ENCODE measurements at places on chromosomes 12 and 14.
A peak's percentile ranks its signal among the peaks of the same experiment; 100 is the strongest.

- DNase-seq: no peak
Measured at GRCh38 chr14:81437244-81437643, 37.1 kb upstream of the STON2 start.

GRCh38 chr14:84152452-84152851, 1377.5 kb upstream of the FLRT2 start:
- no peak for DNase-seq

DNA sequence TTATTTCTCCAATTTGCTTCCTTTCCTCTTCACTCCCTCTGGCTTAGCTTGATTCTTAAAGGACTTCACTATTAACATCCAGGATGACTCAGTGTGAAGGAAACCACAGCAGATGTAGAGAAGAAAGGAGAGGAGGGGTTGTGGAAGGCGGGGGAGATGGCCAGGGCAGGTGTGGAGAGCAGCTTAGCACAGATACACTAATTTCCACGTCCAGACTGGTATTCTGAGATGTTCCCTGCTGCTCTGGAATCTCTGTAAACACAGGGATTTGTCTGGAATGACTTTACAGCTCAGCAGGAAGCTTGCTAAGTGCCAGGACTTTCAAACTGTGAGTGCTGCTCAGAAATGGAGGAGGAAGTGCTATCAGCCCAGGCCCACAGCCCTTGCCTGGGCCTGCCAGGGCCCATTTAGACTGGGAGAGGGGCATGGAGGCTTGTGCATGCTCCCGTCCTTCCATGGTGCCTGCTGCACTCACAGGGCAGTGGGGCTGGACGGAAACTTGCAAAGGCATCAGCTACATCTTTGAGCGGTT, 202.5 kb upstream of the DDHD1 start:
- no peak for DNase-seq

- DNase-seq: no peak
Measured at GRCh38 chr14:93395231-93395630, 35.5 kb upstream of the UNC79 start.

GRCh38 chr12:79547735-79548609, 142.8 kb downstream of the PAWR start:
- DNase-seq: peak; percentile 40

DNA sequence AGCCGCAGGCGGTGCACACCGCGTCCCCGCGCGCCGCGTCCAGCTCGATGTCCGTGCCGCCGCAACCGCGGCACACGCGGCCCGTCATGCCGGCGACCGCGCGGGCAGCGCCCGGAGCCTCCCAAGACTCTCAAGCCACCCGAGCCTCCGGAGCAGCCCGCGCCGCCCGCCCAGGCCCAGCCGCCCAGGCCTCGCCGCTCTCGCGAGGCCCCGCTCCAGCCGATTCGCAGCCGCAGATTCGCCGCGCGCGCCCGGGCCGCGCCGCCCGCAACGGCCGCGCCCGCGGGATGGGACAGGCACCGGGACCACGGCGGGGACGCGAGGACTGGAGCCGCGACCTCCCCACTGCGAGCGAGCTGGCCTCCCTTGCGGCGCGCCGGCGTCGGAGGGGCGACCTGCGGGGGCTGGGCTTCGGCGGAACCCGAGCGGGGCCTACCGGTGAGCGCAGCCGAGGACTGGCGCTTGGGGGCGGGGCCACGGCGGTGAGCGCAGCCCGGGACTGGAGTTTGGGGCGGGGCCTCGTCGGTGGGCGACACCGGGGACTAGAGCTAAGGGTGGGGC, at the start of gene BRF1:
Gene BRF1, minus strand, starts transcription at position 460 of the 561 bp plus-strand sequence. Its CDS starts 372 bp downstream, at position 88.
- peak; percentile 91 for DNase-seq

DNA sequence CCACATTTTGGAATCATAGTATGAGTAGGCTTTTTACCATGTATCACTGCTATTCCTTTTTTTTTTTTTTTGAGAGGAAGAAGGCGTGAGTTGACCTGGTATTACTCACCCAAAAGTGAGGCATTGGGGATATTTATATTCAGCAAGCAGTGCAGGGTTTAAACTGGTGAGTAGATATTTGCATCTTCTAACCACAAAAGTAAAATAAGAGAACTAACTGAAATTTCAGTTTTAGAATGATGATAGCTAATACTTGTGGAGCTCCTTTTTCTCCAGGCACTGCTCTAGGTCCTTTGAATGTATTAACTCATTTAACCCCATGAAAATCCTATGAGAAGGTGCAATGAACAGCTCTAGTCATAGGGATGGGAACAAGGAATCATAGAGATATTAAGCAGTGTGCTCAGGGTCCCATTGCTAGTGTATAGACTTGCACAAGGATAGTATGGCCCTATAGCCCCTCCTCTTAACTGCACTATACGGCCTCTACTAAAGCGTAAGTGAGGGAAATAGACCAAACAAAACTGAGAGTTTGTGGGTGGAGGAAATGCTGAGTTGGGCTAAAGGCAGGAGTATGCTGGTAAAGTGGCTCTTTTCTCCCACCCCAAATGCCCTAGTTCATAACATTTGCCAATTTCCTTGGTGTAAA, 104.3 kb upstream of the MAX start:
- no peak for DNase-seq

DNA sequence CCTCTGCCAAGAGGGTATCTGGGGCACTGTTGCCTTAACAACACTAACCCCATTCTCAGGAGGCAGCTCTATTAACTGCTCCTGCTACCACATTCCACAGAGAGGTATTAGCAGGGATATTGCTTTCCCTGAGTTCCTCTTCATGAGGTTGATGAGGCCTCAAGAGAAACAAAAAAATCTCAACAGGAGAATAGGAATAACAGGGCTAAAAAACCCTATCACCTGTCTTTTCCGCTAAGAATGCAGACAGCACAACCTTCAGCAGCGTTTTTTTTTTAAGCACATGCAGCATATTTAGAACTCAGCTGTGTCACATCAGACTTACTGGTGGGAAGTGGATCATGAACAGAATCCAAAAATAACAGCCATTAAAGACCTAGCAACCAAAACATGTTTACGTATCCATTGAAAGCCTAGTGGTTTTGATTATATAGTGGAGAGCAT, 29.2 kb downstream of the ATF7 start:
- DNase-seq: no peak

- DNase-seq: no peak
Measured at GRCh38 chr12:14572401-14572800, 4.7 kb upstream of the PLBD1 start.

DNA sequence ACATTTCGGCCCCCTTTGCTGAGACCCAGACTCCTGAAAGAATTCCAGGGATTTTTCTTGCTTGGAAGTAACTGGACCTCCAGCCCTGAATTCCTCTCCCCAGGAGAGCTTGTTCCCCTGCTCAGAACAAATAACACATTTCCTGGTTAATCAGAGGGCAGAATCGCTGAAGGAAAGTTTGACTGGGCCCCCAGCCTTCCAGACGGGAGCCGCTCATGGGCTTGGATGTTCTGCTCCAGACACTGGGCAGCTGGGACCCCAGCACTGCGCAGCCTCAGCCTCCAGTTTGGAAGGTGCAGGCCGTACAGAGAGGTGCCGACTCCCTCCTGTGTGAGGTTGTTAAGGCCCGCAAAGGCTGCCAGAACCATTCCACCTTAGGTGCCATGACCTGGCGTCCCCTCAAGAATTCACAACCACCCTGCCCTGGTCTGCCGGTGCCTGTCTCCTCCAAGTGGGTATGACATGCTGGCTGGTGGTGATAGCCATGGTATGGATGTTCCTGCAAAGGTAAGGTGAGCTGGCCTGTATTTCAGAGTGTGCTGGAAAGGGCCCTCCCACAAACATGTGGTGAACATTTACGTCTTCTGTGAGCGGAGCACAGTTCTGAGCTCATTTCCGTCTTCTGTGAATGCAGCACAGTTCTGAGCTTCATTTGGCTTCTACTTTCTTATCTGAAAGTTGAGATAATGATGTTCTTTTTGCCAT, 5.1 kb upstream of the LTBP2 start:
- no peak for DNase-seq

GRCh38 chr12:64042911-64043310, 179.2 kb downstream of the KICS2 start:
- no peak for DNase-seq

- DNase-seq: peak; percentile 40
Measured at GRCh38 chr14:24481622-24482324, 26.3 kb downstream of the CMA1 start.

GRCh38 chr12:123614531-123614930, 12.6 kb downstream of the DDX55 start:
- no peak for DNase-seq

DNA sequence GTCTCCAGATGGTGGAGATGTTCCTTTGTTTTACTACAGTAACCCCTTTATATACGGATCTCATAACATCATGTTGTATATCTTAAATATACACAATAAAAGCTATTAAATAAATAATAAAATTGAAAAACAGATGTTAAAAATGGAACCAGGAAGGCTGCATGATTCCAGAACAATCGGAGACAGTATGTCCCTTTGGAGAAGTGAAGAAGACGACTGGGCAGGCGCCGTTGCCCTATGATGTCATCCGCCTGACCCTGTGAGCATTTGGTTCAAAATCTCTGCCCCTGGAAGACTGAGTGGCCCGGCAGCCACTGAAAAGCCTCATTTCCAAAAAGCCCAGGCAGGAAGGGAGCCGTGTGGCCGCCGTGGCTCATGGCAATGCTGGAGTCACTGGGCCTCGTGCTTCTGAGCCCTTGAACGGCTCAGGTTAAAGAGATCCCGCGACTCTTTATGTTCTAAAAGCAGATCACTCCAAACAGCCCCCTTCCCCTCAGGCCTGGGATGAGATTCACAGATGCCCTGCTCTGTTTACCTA, 30.8 kb downstream of the RIMBP2 start:
- no peak for DNase-seq

DNA sequence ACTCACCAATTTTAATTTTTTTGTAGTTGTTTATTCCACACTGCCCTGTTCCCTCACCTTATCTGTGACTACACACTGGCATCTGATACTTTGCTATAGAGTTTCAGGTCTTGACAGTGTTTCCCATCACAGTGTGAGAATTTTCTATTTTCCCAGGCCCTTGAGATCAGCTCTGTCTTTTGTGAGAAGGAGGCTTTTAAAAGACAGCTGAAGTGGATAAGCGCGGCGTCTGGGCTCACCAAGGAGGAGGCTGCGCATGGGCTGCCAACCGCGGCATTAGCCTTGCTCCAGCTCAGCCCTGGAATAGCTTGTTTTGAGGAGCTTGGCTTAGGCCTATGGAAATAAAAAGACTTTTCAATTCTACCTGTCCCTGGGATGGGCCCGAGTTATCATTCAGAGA, 181.3 kb downstream of the RMST start:
- no peak for DNase-seq

DNA sequence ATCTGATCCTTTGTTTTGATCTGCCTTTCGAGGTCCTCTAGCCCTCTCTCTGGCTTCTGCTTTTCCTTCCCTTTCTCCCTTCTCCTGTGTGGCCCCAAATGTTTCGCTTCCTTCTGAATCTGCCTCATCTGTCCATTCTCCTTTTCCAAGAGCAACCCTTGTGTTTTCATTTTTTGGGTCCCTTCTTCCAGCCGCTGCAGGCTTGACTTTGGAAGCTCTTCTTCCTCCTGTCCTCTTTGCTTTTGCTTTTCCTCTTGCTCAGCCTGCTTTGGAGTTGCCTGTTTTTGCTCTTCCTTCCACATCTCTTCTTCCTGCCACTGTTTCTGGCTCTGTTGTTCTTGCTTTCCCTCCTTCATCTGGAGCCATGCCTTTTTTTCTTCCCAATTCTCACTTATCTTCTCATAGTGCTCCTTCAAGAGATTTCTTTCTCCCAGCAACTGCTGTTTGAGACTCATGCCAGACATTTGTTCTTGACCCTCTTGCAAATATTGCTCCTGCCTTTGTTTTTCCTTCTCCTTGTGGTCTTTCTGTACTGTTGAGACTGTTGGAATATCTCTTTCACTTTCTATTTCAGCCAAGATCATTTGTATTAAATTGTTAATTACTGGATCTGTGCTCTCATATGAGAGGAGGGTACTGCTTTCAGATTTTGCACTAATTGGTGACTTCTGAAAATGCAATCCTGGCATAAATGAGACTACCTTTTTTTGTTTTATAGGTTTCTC, 42.4 kb downstream of the FAM186A start:
- DNase-seq: no peak

DNA sequence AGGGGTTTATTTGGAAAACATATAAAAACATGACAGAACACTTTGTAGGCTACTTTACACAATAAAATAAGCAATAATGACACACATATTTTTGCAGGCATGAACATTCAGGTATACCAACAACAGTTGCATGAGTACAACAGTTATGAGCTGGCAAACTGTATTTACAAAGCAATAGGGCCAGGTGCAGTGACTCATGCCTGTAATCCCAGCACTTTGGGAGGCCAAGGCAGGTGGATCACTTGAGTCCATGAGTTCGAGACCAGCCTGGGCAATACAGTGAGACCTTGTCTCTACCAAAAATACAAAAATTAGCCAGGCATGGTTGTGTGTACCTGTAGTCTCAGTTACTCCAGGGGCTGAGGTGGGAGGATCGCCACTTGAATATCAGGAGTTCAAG, 101.1 kb downstream of the BMP4 start:
- no peak for DNase-seq

GRCh38 chr14:68969278-68970033, 9.6 kb downstream of the ACTN1 start:
- DNase-seq: no peak

DNA sequence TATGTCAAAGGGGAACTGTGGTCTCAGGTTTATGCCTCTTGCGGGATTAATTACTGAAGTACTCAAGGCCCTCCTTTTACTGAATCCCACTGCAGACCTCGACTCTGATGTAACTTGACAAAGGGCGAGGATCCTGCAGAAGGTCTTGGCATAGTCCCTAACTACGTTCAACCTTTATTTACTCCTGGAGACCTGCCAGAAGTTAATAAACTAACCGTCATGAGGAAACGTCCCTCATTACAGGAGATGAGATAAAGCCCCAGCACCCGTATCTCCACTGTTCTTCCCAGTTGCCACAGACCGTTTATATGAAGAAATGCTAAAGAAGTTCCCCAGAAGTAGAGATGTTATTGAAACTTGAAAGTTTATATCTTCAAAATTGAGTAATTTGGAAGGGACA, 190.9 kb downstream of the ETV6 start:
- DNase-seq: peak; percentile 83

DNA sequence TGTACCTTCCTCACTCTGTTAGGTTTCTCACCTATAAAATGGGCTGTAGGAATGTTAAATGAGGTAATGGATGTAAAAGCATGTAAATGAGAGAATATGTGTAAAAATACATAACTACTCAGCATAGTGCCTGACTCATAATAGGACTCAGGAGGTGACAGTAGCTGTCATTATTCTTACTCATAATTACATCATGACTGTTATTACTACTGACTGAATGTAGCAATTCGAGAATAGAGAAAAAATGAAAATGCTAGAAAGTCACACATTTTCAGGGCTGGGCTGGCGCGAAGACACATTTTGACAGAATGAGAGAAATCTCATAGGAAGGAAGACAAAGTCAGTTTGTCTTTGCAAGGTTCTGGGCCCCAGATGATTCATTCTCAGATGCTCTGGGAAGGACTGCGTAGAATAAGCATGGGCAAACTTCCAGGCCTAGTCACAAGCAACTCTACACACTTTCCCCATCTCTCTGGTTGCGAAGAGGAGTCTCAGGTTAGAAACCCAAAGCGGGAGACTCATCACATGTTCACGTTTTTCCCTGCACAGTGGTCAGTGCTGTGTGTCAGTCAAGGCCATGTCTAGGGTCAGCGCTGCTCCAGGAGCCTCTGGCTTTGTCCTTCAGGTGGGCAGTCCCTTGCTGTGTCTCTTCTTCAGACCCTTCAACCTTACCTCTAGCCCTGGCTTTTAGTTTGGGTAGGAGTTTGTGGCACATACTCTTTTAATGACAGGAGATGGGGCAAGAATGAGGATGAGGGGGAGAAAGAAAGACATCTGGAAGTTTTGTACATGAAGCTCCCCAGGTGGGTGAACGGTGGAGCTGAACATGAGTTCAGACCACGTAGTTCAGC, 8.4 kb downstream of the GPRC5A start:
- DNase-seq: no peak

Data from hematopoietic multipotent progenitor cell treated with erythropoietin and hydrocortisone succinate and interleukin-3 and kit ligand, for 8 days (in vitro differentiated cells).